Right atrium auricular region (tissue), 2 donors: ENCODE measurements at places on chromosomes 11 and 22. TPM values are rescaled to one million over a fixed set of nuclear protein-coding genes. Genes with fewer than 3 reads are reported as not detected.

DNA sequence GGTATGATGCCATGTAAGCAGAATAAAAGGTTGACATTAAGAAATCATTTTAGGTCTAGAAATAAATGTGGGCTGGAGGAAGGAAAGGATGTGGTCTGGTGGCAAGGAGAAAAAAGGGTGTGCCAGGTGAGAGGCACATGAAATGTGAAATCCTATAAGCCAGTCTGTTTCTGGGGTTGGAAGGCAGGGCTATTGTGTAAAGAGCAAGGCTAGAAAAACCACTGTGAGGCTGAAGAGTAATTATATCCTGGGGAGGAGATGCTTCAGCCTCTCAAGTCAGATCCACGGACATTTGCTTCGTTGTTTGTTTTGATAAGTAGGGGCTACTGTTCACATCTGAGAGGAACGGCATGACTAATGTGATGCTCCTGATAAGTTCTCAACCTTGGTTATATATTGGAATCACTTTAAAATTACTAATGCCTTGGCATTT lies 77.5 kb upstream of the CTSC start:
- H3K36me3 ChIP-seq, result no peaks in the 10 kb centered on the region
- H3K4me3 ChIP-seq, result no peak overlapping the region
- H3K4me1 ChIP-seq, result peaks cover 11% of the 10 kb centered on the region
- H3K27ac ChIP-seq, result no peak overlapping the region
- no peak for DNase-seq

DNA sequence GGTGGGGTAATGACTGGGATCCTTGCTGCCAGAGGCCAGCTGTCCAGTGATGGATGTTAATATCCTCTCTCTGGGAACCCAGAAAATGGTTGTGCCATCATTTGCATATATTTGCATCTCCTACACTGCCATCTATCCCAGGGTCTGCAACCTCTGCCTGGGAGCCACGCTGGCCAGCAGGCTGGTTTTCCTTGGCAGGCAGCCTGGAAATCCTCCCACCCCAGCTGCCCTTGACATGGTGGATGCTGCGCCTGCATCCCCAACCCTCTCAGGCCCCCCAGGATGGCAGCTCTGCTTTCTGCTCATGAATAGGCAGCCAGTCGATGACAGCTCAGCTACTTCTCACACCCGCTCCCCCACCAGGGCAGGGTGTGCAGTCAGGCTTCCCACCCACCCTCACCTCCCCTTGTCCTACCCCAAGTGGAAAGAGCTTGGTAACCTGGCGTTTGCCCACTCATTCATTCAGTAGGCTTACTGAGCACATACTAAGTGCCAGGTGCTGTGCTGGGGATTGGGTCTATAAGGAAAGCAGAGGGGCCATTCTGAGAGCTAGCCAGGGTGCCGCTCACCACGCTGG lies 202.5 kb downstream of the TRIM29 start:
- no peaks in the 10 kb centered on the region for H3K36me3 ChIP-seq
- DNase-seq, result no peak
- no peaks in the 10 kb centered on the region for H3K4me1 ChIP-seq
- no peak overlapping the region for H3K27ac ChIP-seq

DNA sequence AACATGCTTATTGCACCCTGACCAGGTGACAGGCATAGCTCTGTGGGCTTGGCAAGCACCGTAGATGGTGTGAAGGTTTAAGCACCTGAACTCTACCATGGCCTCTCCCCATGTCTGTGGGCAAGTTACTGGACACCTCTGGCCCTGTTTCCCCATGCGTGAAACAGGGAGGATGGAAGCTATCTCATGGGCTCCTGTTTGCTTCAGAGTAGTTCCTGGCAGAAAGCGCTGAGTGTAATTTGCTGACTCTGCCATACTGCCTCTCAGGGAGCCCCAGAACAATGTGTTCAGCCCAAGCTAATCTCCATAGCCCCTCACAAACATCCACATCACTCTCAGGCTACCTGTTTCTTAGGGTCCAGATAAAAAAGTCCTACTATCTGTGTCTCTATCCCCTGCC lies 2.4 kb downstream of the CBX6 start:
- H3K36me3 ChIP-seq, result peaks cover 40% of the 10 kb centered on the region
- H3K27ac ChIP-seq, result no peak overlapping the region
- H3K4me1 ChIP-seq, result no peaks in the 10 kb centered on the region
- no peaks in the 10 kb centered on the region for H3K27me3 ChIP-seq

DNA sequence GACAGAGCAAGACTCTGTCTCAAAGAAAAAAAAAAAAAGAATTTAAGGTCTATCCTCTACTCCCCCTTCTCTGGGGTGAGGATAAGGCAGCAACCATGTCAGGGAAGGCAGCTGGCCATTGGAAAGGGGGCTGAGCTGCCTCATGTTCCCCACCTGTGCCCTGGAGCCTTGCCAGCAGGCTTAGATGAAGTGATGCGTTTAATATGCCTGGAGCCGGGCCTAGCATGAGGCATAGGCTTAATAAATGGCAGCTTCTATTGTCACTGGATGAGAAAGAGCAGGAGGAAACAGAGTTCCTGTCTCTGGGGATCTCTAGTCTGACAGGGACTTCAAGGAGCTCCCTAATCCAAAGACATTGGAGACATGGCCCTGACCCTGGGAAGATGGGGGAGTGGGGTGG lies 3.2 kb upstream of the KCNE3 start:
- DNase-seq, result peak; percentile 49
- no peaks in the 10 kb centered on the region for H3K27me3 ChIP-seq
- H3K4me3 ChIP-seq, result no peak overlapping the region
- no peak overlapping the region for H3K27ac ChIP-seq

DNA sequence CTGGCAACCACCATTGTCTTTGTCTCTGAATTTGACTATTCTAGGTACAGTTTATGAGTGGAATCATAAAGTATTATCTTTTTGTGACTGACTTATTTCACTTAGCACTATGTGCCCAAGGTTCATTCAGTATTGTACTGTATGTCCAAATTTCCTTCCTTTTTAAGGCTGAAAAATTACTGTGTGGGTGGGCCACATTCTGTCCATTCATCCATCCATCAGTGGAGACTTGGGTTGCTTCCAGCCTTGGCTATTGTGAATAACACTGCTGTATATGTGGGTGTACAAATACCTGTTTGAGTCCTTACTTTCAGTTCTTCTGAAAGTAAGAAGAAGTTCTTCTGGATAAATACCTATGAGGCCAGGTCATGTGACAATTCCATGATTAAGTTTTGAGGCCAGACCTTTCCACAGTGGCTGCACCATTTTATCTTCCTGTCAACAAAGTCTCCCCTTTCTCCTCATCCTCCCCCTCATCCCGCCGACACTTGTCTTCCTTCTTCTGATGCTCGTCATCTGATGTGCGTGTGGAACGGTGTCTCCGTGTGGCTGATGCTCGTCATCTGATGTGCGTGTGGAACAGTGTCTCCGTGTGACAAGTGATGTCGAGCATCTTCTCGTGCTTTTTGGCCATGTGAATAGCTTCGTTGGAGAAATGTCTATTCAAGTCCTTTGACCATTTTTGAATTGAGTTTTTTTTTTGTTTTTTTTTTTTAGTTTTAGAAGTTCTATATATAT lies 49.5 kb downstream of the SBF1 start:
- H3K36me3 ChIP-seq, result peaks cover 81% of the 10 kb centered on the region
- H3K4me3 ChIP-seq, result no peak overlapping the region
- no peak overlapping the region for H3K27ac ChIP-seq
- H3K27me3 ChIP-seq, result no peaks in the 10 kb centered on the region

Gene PRAME
- total RNA-seq, result not detected

Gene DGKZ
- total RNA-seq, result 91.7 TPM

DNA sequence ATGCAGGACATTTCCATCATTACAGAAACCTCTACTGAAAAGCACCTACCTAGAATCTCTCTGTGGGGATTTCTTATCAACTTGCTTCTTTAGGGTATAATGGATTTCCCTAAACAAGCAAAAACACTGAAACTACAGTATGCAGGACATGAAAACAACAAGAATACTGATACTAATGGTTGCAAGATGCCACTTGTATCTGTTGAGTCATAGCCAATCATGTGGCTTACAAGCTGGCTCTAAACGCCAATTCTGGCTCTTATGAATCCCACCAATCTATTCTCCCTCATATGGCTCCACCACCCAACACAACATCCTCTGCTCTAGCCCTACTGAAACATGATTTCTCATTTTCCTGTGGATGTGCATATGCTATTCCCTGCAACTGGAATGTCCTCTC lies 22.6 kb downstream of the TENM4 start:
- no peak for DNase-seq
- no peak overlapping the region for H3K4me3 ChIP-seq
- H3K36me3 ChIP-seq, result no peaks in the 10 kb centered on the region
- no peaks in the 10 kb centered on the region for H3K4me1 ChIP-seq
- no peaks in the 10 kb centered on the region for H3K27me3 ChIP-seq

DNA sequence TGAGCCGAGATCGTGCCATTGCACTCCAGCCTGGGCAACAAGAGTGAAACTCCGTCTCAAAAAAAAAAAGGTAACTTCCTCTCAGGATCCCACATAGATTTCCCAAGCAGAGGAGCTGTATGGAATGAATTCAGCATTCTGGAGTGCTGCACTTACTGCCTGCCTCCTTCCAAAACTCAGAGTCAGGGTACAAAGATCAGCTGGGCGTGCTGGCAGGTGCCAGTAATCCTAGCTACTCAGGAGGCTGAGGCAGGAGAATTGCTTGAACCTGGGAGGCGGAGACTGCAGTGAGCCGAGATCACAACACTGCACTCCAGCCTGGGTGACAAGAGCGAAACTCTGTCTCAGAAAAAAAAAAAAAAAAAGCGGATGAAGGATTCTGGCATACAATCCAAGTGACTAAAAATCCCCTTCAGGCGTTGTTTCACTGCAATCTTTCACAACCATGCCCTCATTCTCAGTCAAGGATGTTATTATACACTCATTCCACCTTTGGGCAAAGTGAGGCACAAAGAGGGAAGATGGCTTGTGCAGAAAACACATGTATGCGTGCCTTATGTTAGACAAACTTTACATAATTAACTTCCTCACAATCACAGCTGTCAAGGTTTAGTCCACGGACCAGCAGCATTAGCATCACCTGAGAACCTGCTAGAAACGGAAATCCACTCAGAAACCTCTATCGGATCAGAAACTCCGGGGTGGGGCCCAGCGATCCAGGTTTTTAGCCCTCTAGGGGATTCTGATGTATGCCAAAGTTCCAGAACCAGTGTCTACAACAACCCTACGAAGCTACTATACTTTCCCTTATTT lies 1.1 kb upstream of the NOL12 start:
- no peak overlapping the region for H3K4me3 ChIP-seq
- H3K27me3 ChIP-seq, result no peaks in the 10 kb centered on the region
- H3K4me1 ChIP-seq, result peaks cover 29% of the 10 kb centered on the region
- H3K36me3 ChIP-seq, result peaks cover 16% of the 10 kb centered on the region

DNA sequence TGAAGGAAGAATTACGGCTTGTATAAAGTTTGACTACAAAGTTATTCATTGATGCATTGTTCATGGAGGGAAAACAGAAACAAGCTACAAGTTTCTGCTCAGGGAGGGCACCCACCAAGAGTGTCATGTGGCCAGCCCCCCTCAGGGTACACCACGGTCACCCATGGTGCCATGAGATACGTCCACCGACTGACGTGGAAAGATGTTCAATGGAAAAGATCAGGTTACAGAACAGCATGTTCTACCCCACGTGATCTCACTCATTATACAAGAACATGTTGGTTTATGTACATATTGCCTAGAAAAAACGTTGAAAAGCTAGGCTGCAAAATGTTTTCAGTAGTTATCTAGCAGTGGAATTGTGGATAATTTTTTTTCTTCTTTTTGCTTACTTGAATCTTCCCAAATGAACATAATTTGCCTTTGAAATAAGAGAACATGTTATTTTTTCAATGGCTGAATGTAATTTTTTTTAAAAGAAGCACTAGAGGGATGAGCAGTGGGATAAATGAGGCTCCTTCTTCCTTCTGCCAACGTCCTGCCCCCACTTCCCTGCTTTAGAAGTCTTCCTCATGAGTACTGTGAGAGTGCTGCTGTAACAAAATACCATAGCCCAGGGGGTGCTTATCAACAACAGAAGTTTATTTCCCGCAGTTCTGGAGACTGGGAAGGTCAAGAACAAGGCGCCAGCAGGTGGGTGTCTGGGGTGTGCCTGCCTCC lies 22.5 kb downstream of the RCN1 start:
- H3K27me3 ChIP-seq, result no peaks in the 10 kb centered on the region
- DNase-seq, result no peak
- H3K36me3 ChIP-seq, result no peaks in the 10 kb centered on the region
- no peak overlapping the region for H3K27ac ChIP-seq
- H3K4me1 ChIP-seq, result no peaks in the 10 kb centered on the region

- H3K27ac ChIP-seq, result no peak overlapping the region
- H3K27me3 ChIP-seq, result no peaks in the 10 kb centered on the region
- no peak overlapping the region for H3K4me3 ChIP-seq
- no peaks in the 10 kb centered on the region for H3K4me1 ChIP-seq
Observed at GRCh38 chr11:32905028-32905667, 12.5 kb downstream of the QSER1 start.

DNA sequence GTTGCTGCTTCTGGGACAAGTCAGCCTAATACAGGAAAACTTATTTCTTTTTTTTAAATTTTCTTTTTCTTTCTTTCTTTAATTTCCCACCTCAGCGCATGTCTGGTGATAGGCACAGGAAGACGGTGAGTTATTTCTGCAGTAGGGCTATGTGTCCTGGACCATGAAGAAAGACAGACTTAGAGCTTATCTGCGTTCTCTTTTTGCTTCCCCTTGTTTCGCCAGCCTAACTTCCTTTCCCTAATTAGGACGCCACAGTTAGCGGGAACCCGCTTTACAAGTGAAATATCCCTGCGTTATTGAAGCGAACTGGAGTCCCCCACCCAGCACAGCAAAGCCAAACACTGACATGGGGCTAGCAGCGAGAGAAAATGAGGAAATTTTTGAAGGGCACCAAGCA lies 8.6 kb downstream of the OR6M1 start:
- H3K4me1 ChIP-seq, result no peaks in the 10 kb centered on the region
- H3K27ac ChIP-seq, result no peak overlapping the region
- no peaks in the 10 kb centered on the region for H3K27me3 ChIP-seq
- no peaks in the 10 kb centered on the region for H3K36me3 ChIP-seq
- DNase-seq, result no peak

DNA sequence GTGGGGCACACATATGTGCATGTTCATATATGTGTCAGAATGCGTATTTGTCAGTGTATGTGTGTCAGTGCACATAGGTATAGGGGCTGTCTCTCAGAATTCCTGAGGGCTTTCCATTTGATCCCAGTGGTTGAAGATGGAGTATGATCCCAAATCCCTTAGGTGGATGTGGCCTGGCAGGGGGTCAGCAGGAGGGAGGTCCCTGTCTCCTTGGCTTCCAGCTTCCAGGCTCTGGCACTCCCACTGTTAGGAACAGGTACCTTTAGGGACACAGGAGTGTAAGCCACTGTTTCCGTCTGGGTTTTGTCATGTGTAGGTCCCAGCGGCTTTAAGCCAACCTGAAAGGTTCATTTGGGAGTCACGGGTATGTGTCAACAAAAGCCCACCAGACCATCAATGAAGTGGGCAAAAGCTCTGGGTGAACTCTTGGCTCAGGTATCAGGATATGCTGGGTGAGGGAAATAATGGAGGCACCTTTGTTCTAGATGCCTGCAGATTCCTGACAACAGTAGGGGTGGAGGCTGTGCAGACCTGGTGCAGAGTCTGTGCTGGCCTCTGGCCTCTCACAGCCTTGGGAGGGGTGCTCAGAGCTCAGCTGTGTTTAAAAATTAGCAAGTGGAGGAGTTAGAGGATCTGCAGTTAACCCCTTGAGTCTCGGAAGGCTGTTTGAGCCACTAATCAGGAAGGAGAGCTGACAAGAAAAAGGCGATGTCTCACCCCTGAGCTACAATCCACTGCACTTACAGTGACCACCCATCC lies 9.0 kb downstream of the KCNQ1OT1 start:
- no peak overlapping the region for H3K27ac ChIP-seq
- peaks cover 77% of the 10 kb centered on the region for H3K4me1 ChIP-seq
- DNase-seq, result no peak
- no peaks in the 10 kb centered on the region for H3K36me3 ChIP-seq

- no peak for DNase-seq
- no peaks in the 10 kb centered on the region for H3K27me3 ChIP-seq
- no peaks in the 10 kb centered on the region for H3K4me1 ChIP-seq
- no peak overlapping the region for H3K4me3 ChIP-seq
Observed at GRCh38 chr22:30813936-30814335, 119.3 kb downstream of the OSBP2 start.

Gene TRPC6
- total RNA-seq, result 0.28 TPM

Gene FXYD2
- total RNA-seq, result 0.59 TPM
